Fibroblast of skin of scalp (primary cell): ENCODE measurements at places on chromosomes 3 and 15.

DNA sequence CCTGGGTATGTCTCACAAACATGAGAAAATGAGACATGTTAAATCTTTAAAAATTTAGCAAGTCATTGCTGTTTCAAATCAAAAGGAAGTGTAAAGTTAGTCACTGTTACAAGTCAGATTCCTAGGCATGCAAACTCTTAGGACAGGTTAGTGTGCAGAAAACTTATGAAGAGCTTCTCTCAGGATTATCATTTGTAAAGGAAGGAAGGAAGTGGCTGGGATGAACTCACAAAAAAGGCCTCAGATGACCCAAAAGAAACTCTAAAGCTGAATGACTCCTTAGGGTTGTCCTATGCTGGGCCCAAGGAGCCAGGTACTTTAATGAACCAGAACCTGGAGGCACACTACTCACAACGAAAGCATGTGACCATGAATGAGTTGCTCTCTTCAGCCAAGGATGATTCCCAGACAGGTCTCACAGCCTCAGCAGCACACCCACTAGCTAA lies 25.0 kb downstream of the MSL2 start:
- no peak for DNase-seq

- peak; percentile 55 for DNase-seq
Measured at GRCh38 chr15:38062696-38063095, 128.3 kb downstream of the TMCO5A start.

DNA sequence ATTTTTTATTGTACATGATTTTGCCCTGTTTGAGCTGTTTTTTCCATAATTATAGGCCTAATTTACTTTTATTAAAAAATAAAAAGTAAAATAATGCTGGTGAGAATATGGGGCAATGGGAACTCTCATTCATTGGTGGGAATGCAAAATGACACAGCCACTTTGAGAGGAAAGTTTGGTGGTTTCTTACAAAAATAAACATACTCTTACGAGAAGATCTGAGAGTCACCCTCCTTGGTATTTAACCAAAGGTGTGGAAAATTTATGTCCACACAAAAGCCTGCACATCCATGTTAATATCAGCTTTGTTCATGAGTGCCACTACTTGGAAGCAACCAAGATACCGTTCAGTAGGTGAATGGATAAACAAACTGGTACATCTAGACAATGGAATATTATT lies 9.8 kb downstream of the MUC13 start:
- no peak for DNase-seq

GRCh38 chr15:68497206-68497910 lies 65.4 kb upstream of the ITGA11 start:
- peak; percentile 76 for DNase-seq

DNA sequence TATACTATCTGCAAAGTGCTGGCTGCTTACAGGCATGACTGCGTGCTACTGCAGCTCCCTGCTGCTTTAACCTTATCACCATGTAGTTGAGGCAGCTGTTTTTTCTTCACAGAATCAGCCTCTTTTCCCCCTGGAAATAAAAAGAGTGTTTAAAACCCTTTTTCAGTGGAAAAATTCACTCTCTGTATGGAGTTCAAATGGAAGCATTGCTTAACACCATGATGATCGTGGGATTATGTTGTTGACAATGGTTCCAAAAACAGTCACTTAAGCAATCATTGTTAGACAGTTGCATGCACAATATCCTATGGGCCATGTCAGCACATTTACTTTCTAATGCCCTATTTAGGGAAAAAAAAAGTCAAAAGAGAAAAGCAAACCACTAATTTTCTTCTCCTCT lies 536.4 kb downstream of the UNC13C start:
- no peak for DNase-seq

DNA sequence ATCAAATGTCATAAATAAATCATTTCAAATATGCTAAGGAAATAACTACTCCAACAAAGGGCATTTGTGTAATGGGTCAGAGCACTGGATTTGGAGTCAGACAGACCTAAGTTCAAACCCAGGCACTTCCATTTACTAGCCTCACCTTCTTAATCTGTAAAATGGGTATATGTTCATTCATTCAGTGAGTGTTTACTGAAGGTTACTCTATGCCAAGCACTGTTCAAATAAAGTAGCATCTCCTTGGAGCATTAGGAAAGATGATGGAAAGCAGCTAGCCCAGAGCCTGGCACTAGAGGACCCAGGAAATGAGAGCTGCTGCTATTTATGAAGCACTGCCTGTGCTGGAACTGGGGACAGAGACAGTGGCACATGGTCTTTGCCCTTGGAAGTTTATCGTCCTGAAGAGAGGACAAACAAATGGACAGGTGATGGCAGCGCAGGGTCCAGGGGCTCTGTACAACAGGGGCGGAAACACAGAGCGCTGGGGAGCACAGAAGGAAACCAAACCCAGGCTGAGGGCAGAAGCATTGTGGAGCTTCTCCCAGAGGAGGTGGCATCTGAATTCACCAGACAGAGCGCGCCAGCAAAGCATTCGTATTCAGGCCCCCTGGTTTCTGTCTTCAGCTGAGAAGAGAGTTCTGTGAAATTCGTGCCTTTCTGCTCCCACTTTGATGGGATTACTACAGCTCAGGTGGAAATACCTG lies 19.0 kb downstream of the TM4SF4 start:
- DNase-seq: no peak

- DNase-seq: no peak
Measured at GRCh38 chr15:93649691-93650235, 560.8 kb upstream of the RGMA start.

DNA sequence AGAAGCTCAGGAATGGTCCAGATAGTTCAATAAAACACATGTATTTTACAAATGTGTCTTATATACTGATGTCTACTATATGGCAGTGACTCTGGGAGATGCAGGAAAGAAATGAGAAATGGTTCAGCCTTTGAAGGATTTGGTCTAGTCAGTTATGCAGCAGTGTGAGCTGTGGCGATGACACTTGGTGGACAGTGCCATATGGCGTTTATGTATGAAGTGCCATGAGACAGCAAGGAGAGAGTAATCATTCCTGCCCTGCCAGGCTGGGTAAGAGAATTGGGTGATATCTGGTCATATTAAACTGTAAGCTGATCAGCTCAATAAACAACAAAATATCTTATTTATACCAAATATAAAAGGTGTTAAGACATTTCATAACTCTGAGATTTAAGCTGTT lies 47.6 kb upstream of the ANP32A start:
- no peak for DNase-seq

- DNase-seq: peak; percentile 91
Measured at GRCh38 chr3:190533511-190534281, 19.8 kb downstream of the IL1RAP start.

GRCh38 chr15:78004919-78005634 lies 72.4 kb downstream of the TBC1D2B start:
- peak; percentile 89 for DNase-seq

DNA sequence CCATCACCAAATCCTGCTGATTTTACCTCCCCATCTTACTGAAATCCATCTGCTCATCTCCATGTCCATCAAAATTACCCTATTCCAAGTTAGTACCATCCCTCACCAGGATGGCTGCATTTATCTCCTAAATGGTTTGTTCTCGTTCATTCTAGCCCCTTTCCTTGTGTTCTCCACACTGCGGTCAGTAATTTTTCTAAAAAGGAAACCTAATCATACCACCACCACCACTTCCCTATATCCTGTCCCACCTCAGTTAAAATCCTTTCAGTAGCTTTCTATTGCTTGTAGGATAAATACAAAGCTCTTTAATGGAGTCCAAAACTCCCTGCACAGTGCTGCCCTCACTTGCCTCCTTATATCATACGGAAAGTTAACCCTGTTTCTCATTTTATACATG lies 51.1 kb downstream of the UACA start:
- no peak for DNase-seq

GRCh38 chr15:96560246-96560895 lies 229.9 kb downstream of the NR2F2 start:
- DNase-seq: no peak

DNA sequence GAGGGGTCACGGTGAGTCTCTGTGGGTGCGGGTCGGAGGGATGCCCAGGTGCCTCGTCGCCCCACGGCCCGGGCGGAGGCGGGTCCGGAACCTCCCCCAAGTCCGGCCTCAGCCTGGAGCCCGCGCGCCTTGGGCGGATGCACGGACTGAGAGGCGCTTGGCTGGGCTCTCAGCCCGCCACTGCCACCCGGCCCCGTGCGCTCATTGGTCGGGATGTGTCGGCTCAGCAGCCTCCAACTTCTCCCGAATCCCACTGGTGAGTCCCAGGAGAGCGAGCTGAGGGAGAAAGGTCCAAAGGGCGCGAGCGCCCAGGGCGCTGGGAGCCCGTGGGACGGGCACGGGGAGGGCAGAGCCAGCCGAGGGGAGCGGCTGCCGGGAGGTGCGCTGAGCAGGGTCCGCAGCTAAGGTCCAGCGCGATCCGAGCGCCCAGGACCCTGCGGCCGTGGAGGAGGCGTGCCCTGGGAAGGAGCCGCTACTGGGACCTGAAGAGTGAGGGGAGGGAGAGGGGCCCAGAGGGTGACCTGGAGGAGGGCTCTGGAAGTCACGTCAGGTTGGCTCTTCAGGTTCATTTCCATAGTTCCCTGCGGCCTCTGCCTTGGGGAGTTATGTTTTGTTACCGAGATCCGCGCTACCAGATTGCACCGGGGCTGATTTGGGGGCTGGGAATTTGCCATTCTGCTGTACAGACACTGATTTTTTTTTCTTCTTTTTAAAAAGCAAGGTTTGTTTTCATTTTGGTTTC lies at the start of gene MME:
Gene MME, plus strand, starts transcription at position 574 of the 742 bp plus-strand sequence. CDS start 3,849 bp downstream, outside the sequence.
- DNase-seq: peak; percentile 70

DNA sequence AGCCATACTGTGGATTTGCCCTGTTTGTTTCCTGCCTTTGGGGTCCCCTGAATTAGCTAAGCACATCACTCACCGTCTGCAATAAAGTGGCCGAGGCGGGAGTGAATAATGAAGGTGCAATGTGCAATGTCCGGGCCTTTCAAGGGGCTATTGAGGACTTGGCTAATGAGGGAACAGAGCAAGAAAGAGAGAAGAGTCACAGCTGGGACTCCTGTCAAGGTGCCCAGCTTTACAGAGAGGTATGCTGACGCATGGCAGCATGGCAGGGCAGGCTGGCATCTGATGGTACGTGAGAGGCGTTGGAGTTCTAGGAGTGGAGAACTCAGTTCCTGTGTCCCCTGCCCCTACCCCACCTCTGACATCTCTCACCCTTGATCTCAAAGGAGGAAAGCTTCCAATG lies 13.8 kb upstream of the ATP2B2 start:
- no peak for DNase-seq

DNA sequence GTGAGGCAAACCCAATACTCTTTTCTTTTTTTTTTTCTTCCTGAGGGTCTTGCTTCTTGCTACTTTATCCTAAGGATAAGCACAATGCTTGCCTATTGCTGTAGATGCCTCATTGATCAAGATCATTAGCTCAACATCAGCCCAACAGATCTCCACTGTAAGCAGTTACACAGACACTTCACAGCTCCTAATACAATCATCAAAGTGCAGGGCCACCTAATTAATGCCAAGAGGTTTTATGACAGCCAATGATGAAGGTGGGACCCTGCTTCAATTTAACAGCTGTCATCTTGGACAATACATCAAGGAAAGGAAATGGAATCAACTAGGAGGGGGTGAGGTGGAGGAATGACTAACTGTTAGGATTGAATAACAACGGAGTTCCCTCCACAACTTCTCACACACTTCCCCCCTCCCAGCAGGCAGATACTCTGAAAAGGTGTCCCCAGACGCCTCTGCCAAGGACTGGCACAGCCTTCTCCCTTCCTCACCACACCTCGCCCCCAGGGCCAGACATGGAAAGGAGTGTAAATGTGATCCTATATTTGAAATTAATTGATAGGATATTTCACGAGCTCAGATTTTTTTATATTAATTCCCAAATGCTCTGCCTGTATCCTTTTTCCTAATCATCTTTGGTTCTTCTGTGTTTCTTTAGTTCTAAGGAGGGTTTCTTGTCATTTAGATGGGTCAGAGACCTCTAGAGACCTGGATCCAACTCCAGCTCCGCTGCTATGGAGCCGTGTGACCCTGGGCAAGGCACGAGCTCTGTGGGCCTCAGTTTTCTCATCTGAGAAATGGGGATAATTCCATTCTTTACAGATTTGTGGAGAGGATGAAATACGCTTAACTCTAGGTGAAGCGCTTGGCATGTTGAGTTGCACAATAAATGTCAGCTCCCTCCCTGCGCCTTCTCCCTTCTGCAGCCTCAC lies 1.2 kb downstream of the DCLK3 start:
- no peak for DNase-seq

GRCh38 chr15:81427176-81427575 lies 53.2 kb upstream of the TMC3 start:
- DNase-seq: no peak

DNA sequence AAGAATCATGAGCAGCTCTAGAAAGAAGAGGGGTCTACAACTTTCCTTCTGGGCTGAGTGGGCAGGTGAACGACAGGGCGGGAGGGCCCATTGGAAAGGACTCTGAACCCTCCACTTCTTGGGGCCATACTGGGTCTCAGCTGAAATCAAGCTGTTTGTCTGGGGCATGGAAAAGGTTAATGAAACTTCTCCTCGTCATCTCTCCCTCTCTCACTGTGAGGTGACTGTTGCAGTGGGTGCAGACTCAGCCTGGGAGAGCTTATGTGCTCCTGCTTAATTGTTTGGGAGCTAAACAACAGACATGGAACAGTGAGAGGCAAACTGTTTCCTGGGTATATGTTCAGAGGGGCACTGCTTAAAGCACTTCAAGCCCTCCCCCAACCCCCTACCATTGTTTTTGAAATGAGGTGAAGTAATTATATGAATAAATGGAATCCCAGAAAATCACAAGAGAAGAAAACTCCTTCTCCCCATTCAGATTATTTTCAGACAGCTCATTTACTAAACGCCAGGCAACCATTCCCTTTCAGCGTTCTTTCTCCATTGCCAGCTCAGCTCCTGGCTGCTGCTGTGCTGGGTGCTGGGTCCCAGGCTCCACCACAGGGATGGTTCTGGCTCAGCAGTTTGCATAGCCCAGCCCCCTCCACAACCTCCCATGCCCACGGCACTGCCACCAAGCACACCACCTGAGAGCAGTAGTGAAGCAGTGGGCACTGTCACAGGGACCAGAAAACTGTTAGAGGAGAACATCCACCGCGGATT lies 444.9 kb upstream of the TBL1XR1 start:
- DNase-seq: no peak

GRCh38 chr3:143634991-143635390 lies 213.3 kb downstream of the SLC9A9 start:
- no peak for DNase-seq

- peak; percentile 31 for DNase-seq
Measured at GRCh38 chr3:98779541-98780335, 16.6 kb downstream of the ST3GAL6 start.

DNA sequence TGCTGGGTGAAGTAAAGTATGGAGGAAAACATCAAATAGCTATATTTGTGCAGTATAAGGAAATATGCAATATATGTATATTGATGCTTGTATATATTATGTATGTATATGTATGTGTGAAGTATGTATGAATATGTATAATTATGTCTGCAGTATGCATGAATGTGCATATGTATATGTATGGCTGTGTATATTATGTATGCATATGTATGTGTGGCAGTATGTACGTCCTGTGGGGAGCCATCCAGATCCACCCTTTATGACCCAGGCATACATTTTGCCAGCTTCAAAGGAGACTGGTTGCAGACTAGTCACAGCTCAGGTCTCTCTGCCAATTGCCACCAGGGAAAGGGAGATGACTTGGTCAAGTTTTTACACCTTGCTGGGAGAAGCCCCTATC lies 24.1 kb downstream of the CCDC54 start:
- no peak for DNase-seq

- no peak for DNase-seq
Measured at GRCh38 chr15:59662260-59662659, 4.9 kb upstream of the GTF2A2 start.
